ENCODE measurements at places on chromosomes 4 and X.

GRCh38 chrX:107766470-107767150 lies 9.0 kb downstream of the TSC22D3 start:
- DNase-seq: no peak

DNA sequence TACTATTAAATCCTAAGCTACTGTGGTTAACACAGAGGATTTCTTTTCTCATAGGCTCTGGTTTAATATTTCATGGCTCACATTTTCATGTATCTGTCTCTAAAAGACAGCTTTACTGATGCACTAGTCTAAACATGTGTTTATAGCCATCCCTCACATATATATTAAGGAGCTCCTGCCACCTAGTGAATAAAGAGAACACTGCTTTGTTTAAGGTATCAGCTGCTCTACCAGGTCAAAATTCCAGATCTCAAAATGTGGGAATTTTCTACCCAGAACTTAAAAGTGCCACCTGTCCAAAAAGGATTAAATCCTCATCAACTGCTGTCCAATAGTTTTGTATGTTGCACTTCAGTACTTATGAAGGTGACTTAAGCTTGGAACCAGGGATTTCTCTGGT lies 188.5 kb upstream of the TEX13C start:
- no peak for DNase-seq

GRCh38 chrX:54695816-54696487 lies 102.1 kb downstream of the ITIH6 start:
- DNase-seq: no peak

GRCh38 chr4:89101256-89102161 lies 9.8 kb upstream of the TIGD2 start:
- DNase-seq: no peak

- no peak for DNase-seq
Observed at GRCh38 chr4:30720021-30720660, at the start of gene PCDH7. Gene PCDH7 (plus strand): TSS chr4:30720369. CDS start chr4:30721423, 1,054 bp downstream.

DNA sequence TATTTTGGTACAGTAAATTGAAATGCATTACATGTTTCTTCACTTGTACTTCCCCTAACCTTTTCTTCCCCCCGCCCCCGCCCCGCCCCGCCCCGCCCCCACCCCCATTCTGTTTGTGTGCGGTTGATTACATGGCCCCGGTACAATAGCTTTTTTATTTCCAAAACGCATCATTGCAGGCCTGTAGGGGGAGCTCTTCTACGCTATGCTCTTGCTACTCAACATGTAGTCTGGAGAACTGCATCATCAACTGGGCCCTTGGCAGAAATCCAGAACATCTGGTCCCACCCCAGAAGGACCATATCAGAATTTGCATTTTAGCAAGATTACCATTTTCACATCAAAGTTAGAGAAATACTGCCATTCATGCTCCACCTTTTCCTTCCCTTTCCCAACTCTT lies 333.3 kb upstream of the DDX53 start:
- no peak for DNase-seq

DNA sequence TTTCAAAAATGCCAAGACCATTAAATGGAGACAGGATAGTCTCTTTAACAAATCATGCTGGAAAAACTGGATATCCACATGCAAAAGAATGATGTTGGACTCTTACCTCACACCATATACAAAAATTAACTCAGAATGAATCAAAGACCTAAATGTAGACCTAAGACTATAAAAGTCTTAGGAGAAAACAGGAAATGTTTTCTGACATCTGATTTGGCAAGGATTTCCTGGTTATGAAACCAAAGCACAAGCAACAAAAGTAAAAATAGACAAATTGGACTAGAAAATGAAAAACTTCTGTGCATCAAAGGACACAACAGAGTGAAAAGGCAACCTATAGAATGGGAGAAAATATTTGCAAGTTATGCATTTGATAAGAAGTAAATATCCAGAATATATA lies 37.6 kb downstream of the ARFIP1 start:
- DNase-seq: no peak

GRCh38 chr4:19382993-19383756 lies 868.5 kb upstream of the SLIT2 start:
- DNase-seq: no peak

DNA sequence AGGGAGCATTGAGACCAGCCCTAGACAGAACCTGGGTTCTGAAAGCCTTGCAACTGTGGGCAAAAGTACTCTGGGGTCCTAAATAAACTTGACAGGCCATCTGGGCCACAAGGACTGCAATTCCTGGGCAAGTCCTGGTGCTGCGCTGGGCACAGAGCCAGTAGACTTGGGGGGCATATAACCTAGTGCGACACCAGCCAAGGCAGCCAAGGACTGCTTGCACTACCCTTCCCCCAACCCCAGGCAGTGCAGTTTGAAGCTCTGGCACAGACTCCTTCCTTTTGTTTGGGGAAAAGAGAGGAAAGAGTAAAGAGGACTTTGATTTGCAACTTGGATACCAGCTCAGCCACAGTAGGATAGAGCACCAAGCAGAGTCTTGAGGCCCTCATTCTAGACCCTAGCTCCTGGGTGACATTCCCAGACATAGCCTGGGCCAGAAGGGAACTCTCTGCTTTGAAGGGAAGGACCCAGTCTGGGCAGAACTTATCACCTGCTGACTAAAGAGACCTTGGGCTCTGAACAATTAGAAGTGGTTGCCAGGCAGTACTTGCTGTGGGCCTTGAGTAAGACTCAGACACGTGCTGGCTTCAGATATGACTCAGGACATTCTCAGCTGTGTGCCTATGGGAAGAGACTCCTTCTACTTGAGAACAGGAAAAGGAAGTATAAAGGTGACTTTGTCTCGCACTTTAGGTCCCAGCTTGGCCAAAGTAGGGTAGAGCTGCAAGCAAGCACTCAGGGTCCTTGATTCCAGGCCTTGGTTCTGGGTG lies 522.8 kb downstream of the GLUD2 start:
- no peak for DNase-seq

GRCh38 chr4:181599134-181599533 lies 644.1 kb upstream of the TENM3 start:
- no peak for DNase-seq

GRCh38 chr4:132001542-132001941 lies 1147.6 kb upstream of the PCDH10 start:
- DNase-seq: no peak

GRCh38 chrX:18654875-18655836 lies 16.8 kb downstream of the RS1 start:
- DNase-seq: no peak

GRCh38 chr4:57184378-57185029 lies 74.3 kb upstream of the IGFBP7 start:
- no peak for DNase-seq

DNA sequence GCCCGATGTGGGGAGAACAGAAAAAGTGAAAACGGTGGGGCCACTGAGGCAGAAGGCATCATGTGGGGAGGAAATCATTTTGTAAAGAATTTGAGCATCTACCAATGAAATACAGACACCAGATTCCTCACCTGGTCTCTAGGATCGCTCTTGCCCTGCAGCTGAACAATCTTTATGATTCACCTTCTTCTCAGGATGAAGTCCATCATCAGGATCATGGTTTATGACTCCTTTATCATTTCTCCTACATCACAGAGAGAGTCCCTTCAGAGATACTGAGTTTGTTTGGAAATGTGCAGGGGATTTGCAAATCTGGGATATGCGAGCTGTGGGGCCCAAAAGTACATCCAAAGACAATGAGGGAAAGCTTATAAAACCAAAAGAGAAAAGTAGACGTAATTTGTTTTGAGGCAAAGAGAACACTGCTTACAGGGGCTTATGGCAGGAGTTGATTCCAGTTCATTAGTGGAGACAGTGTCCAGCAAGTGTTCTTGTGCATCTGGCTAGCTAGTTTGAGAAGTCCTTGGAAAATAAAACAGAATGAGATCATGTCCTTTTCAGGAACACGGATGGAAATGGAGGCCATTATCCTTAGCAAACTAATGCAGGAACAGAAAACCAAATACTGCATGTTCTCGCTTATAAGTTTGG lies 15.3 kb upstream of the ANXA5 start:
- DNase-seq: no peak

GRCh38 chr4:153161226-153161963 lies 42.8 kb upstream of the TRIM2 start:
- DNase-seq: no peak

DNA sequence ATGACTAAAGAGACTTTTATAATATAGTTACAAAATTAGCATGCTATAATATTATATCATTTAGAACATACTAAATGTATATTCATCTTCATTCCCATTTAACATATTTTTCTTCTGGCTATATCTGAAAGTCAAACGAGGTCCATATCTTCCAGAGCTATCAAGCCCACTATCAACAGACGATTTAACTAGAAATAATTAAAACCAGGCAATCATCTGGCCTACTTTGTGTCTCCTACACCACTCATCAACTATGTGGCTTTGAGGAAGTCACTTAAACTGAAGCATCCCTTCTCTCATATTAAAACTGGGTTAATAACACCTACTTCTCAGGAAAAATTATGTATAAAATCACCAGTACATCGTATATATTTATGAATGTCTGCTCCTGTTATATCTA lies 1330.5 kb upstream of the PABPC4L start:
- DNase-seq: no peak

DNA sequence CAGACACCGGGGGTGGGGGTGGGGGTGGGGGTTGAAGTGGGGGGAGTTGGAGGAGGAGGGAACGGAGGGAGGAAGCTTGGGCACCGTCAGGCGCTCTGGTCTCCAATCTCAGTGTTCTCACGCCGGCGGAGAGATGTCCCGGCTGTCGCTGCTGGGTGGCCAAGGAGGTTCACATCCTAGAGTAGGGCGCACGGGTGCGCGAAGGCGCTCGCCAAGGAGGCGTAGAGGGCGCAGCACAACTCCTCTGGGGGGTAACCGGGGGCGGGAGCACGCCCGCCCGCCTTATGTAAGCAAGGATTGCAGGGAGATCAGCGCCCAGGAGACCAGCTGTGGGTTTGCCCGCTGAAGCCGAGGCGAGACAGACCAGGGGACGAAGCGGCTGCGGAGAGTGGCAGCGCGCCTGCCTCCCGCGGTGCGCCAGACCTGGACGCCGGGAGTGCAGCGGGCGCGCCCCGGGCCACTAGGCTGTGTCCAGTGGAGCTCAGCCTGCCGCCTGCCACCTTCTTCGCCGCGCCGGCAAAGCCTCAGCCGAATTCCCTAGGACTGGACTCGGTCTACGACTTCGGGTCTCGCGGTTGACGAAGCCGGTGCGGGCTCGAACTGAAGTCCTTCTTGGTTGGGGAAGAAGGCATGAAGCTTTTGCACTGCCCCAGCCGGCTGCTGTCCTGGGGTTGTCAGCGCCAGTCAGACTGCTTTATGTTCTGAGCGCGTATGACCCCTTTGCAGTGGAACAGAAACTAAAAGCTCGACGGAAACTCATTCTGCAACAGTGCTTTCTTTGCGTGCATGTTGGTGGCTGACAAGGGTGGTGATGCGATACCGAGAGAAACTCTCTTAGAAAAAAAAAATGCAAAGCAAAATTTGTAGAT lies 707 bp upstream of the UNC5C start:
- DNase-seq: no peak

GRCh38 chr4:165760182-165760581 lies 112.9 kb upstream of the TLL1 start:
- no peak for DNase-seq

- peak; percentile 72 for DNase-seq
Observed at GRCh38 chr4:663438-664428, 10.3 kb downstream of the ATP5ME start.

DNA sequence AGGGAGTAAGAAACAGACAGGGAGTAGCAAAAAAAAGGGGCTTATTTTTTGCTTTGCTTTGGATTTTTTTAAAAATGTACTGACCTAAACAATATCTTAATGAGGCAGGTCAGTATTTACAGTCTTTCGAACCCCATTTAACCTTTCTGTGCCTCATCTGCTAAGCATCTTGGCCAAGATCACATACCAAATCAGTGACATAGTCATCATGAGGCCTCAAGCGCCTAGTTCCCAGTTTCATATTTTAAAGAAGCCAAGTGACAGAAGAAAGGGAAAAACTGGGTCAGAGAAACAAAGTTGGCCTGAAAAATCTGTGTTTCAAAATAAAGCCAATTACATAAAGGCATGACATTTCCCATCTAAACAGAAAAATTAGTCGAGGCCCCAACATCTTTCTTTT lies 94.6 kb upstream of the WDR44 start:
- DNase-seq: no peak

DNA sequence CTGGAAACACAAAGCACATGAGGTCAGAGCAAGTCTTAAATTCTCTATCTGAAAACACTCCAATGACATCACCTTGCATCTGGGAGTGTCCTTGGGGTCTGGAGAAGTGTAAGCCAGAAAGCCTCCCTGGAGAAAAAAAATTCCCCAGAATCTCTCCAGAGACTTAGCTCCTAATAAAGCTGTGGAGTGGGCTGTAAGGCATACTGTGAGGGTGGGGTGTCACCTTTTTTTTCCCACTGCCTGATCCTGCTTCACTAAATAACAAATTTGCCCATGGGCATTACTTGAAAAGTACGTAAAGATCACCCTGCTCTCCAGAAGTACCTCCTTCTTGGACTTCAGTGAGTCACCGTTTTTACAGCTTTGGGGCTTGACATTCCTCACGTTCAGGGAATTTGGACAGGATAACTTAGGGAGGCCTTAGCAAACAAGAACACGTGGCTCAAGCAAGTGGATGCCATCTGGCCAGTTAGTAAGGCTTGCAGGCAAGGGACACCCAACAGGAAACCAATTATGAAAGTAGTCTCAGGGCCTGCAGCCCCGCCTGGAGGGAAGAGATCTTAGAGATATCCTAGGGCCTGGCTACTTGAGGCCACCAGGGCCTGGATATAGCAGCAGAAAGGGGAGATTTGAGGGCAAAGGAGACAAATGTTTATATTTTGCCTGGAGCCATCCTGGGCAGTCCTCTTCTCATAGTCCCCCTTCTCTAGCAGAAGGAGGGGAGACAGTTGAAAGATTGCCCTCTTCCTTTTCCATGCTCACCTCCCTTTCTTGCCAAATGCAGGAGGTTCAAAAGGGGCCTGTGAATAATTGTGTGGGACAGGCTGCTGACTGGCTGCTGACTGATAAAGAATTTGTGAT lies 60.1 kb upstream of the PLAC1 start:
- no peak for DNase-seq

DNA sequence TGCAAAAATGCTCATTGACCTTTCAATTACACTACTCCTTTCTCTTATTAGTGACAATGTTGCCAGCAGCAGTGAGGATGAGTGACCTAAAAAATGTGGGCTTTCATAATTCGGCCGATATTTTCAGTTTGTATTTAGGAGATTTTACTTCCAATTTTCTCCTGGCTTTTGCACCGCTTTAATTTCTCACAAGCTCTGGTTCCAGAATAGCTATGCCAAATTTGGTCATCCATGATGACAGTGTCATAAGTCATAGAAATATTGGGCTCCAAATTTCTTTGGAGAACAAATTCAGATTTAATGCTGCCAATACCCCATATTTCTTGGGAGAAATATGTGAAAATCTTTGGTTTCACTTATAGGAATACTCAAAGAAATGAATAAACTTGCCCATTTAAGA lies 187.7 kb upstream of the HCCS start:
- DNase-seq: no peak

GRCh38 chr4:99408346-99408745 lies 26.8 kb downstream of the ADH7 start:
- DNase-seq: no peak

GRCh38 chrX:78119521-78120227 lies 15.6 kb downstream of the PGK1 start:
- no peak for DNase-seq
